Activated naive CD4-positive, alpha-beta T cell (primary cell): ENCODE measurements at places on chromosomes 5 and 9.
A peak's percentile ranks its signal among the peaks of the same experiment; 100 is the strongest.

- DNase-seq = no peak
Observed at GRCh38 chr5:18244309-18244708, 610.0 kb downstream of the TAF11L14 start.

DNA sequence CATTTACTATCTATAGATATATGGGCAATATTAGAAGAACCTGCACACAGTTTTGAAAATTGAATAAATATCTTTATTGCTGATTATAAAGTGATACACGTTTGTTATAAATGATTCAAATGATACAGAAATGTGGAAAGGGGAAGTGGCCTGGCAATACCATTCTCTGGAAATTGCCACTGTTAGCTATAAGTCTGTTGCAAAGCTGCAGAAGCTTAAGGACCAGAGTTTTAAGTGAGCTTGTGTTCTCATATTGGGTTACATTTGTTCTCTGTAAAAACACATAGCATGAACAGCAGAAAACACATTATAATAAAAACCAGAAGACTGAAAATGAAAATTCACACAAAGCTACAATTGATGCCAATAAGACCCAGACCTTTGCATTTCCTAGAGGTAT is 59.6 kb downstream of the RASGRF2 start:
- no peak for DNase-seq

GRCh38 chr9:38068701-38069628 is at the start of gene SHB:
Gene SHB (minus strand): TSS chr9:38069227. CDS start chr9:38068645, 582 bp downstream.
- peak; percentile 46 for DNase-seq

DNA sequence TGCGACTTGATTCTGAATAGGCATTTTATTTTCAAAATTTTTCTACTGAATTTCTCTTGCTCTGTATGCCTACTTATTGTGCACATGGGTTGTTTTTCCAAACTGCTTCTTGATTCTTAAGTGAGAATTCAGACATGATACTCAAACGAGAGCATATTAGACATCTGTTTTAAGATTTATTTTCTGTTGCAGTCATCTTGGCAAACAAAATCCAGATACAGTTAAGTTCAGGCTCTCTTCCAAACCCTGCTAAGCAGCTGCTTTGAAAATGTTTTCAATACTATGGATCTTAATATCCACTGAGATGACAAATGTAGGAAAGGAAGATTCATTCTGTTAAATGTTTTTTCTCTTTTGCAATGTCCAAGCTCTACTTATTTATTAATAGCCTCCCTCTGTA is 4.5 kb downstream of the TMEM215 start:
- DNase-seq = no peak

- DNase-seq = no peak
Observed at GRCh38 chr5:34014626-34015025, 6.8 kb upstream of the AMACR start.
